Bronchial smooth muscle cell (primary cell): ENCODE measurements at places on chromosomes 1 and 21. TPM values are rescaled to one million over a fixed set of nuclear protein-coding genes. Genes with fewer than 3 reads are reported as not detected.

GBP2 gene
- 48.1 and 87.7 TPM in 2 replicates for total RNA-seq

FMO4 gene
- total RNA-seq, result 1.4 and 1.6 TPM in 2 replicates

ANKRD34A gene
- total RNA-seq, result 0.09 and 0.32 TPM in 2 replicates

ARHGEF16 gene
- total RNA-seq, result 0.09 TPM in 1 of 2 replicates, not detected in the other

NR5A2 gene
- under 0.01 TPM in 1 of 2 replicates, not detected in the other for total RNA-seq

ECM1 gene
- total RNA-seq, result 16.4 and 22.5 TPM in 2 replicates

CAP1 gene
- total RNA-seq, result 276 and 338 TPM in 2 replicates

GPR161 gene
- total RNA-seq, result 13.7 and 31.5 TPM in 2 replicates

FAM229A gene
- 0.95 and 1.5 TPM in 2 replicates for total RNA-seq

WDR64 gene
- total RNA-seq, result not detected in 2 replicates

RHD gene
- total RNA-seq, result not detected in 2 replicates

LRRC38 gene
- not detected in 2 replicates for total RNA-seq

PTGS2 gene
- total RNA-seq, result 2.2 and 4.1 TPM in 2 replicates

IGSF21 gene
- total RNA-seq, result not detected in 2 replicates

MCM3AP gene
- total RNA-seq, result 64.1 and 68.7 TPM in 2 replicates

SLC6A17 gene
- total RNA-seq, result 0.09 and 0.16 TPM in 2 replicates

THEM5 gene
- total RNA-seq, result not detected in 2 replicates

ZNF593OS gene
- not detected in 2 replicates for total RNA-seq

CD247 gene
- not detected in 2 replicates for total RNA-seq

FTCD gene
- 0.60 and 0.63 TPM in 2 replicates for total RNA-seq

STYXL2 gene
- not detected in 2 replicates for total RNA-seq

CBR3 gene
- 21.6 and 52.6 TPM in 2 replicates for total RNA-seq

GIPC2 gene
- total RNA-seq, result 0.09 and 0.16 TPM in 2 replicates

TNFRSF25 gene
- 4.3 and 4.7 TPM in 2 replicates for total RNA-seq

PRR9 gene
- total RNA-seq, result not detected in 2 replicates

ERICH3 gene
- under 0.01 TPM in 2 replicates for total RNA-seq

TGFBR3 gene
- 58.3 and 68.6 TPM in 2 replicates for total RNA-seq

NUDT4B gene
- 5.5 and 5.7 TPM in 2 replicates for total RNA-seq

ITLN2 gene
- total RNA-seq, result not detected in 2 replicates

HIPK1 gene
- 12.2 and 14.0 TPM in 2 replicates for total RNA-seq

ABCG1 gene
- 5.7 and 10.0 TPM in 2 replicates for total RNA-seq

PRKAA2 gene
- total RNA-seq, result 0.69 and 1.1 TPM in 2 replicates

PRAMEF15 gene
- not detected in 2 replicates for total RNA-seq

KIAA0319L gene
- total RNA-seq, result 26.3 and 31.1 TPM in 2 replicates

OR2T11 gene
- not detected in 2 replicates for total RNA-seq

CACNA1S gene
- total RNA-seq, result not detected in 2 replicates

POU3F1 gene
- 0.16 and 0.17 TPM in 2 replicates for total RNA-seq

MRAP gene
- total RNA-seq, result 0.34 TPM in 1 of 2 replicates, not detected in the other

SDHC gene
- 17.0 and 23.4 TPM in 2 replicates for total RNA-seq

TRABD2B gene
- under 0.01 TPM in 1 of 2 replicates, not detected in the other for total RNA-seq

SLC2A5 gene
- total RNA-seq, result 1.6 and 2.0 TPM in 2 replicates

BLACAT1 gene
- total RNA-seq, result not detected in 2 replicates

STUM gene
- total RNA-seq, result not detected in 2 replicates

MIXL1 gene
- not detected in 2 replicates for total RNA-seq

EMC1 gene
- 50.4 and 56.4 TPM in 2 replicates for total RNA-seq

KLHDC9 gene
- 2.0 and 2.3 TPM in 2 replicates for total RNA-seq
